ENCODE measurements at places on chromosomes 6 and 20.

- no peak for DNase-seq
Measured at GRCh38 chr6:34093206-34093605, 52.7 kb downstream of the GRM4 start.

GRCh38 chr6:106555767-106556166 lies 73.5 kb downstream of the RTN4IP1 start:
- DNase-seq = no peak

GRCh38 chr6:111685058-111685457 lies 79.4 kb upstream of the TRAF3IP2 start:
- DNase-seq = no peak

- DNase-seq = no peak
Measured at GRCh38 chr20:24164360-24164759, 175.8 kb upstream of the GGTLC1 start.

DNA sequence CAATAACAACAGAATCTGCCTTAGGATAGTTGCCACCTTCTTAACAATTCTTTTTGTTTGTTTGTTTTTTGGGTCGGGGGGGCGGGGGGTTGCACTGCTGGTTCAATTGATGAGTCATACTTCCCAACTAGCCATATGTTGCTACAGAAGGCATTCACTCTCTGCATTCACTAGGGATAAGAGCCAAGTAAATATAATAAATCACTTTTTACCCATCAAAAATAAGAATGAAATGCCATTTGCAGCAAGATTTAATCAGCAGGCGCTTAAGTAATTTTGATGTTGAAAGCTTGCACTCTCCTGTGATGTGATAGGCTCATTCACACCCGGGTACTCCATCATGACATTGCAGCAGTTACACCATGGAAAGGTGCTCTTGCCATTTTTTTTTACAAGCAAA lies 209.8 kb downstream of the HIVEP2 start:
- no peak for DNase-seq

- no peak for DNase-seq
Measured at GRCh38 chr6:136969433-136969832, 47.3 kb downstream of the SLC35D3 start.

GRCh38 chr6:388202-388903 lies 3.2 kb upstream of the IRF4 start:
- DNase-seq = peak; percentile 43

DNA sequence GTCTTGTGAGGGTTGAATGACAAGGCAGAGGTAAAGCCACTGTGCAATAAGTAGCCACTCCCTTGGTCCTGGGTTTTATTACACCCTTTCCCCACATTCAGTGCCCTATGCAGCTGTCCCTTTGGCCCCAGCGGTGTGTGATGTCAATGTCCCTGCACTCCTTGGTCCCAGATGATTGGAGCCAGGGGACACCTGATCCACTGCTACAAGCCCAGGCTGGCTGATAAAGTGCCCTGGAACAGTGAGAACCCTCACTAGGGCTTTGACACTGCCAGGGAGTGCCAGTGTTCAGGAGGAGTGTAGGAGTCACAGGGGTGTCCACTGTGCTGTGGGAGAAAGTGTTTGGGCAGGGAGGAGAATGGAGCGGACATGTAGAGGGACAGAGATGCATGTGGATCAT lies 30.4 kb downstream of the GABRR1 start:
- DNase-seq = no peak

GRCh38 chr6:10384610-10385523 lies 30.0 kb downstream of the TFAP2A start:
- DNase-seq = no peak

GRCh38 chr6:20237677-20238460 lies 25.6 kb upstream of the MBOAT1 start:
- DNase-seq = no peak

GRCh38 chr20:8952721-8953120 lies 116.2 kb upstream of the PLCB4 start:
- DNase-seq = no peak

DNA sequence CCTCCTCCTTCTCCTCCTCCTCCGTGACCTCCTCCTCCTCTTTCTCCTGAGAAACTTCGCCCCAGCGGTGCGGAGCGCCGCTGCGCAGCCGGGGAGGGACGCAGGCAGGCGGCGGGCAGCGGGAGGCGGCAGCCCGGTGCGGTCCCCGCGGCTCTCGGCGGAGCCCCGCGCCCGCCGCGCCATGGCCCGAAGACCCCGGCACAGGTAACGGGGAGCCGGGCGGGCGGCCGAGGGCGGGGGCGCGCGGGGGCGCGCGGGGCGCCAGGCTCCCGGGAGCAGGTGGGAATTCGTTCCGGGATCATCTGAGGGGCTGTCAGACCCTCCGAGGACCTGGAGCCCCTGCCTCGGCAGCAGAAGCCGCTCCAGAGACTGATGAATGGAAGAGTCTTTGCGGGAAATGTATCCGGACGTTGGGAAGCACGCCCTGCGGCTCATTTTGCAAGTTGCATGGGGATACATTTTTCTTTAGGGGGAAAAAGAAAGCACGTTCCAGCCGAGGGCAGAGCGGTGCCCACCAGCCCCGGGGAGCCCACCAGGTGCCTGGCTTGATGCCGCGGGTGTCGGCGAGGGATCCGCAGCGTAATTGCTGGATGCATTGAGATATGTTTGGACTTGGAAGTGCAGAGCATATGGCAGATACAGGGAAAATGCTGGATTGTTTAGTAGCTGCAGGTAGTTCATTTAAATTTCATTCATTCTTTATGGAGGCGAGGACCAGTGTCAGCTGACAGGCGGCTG lies 394 bp downstream of the MYB start:
- peak; percentile 59 for DNase-seq

- peak; percentile 63 for DNase-seq
Measured at GRCh38 chr20:60206259-60206658, 248.0 kb downstream of the CDH26 start.

- no peak for DNase-seq
Measured at GRCh38 chr6:17473554-17473953, 80.2 kb downstream of the CAP2 start.

GRCh38 chr20:23939641-23940040 lies 48.9 kb downstream of the GGTLC1 start:
- DNase-seq = peak; percentile 25

DNA sequence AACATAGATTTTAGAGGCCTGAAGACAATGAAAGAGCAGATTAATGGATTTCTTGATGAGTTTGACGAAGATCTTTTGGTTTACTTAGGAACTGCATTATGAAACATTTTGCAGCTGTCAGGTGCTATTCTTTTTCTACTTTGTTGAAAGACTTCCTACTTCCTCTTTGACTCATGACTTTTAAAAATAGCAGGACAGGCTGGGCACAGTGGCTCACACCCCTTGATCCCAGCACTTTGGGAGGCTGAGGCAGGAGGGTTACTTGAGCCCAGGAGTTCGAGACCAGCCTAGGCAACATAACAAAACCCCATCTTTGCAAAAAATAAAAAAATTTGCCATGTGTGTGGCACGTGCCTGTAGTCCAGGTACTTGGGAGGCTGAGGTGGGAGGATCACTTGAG lies 52.0 kb downstream of the ITCH start:
- DNase-seq = peak; percentile 85

DNA sequence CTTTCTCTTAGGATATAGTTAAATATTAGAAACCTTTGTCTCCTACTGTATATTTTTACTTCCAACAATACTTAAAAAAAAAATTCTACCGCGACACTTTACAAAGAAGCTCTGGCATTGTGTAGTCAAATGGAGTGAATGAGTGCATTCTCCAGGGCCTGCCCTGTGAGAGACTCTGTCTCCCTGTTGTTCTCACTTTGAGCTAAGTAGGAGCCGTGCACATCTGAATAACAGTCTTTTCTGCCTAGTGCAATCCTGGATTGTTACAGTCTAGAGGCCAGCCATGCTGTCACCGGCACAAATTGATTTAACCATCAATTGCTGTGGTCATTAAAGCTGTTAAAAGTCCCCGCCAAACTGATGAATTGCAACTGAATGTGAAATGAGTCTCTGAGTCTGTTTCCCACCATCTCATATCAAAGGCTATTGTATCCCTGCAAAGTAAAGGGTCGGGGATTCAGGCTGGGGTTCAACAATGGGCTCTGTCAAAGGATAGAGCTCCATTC lies 156.0 kb downstream of the RFPL4B start:
- DNase-seq = no peak

GRCh38 chr6:259901-260508 lies 32.3 kb upstream of the DUSP22 start:
- no peak for DNase-seq

- DNase-seq = no peak
Measured at GRCh38 chr6:144546807-144547206, 261.7 kb downstream of the UTRN start.

GRCh38 chr6:33984466-33985312 lies 161.2 kb downstream of the GRM4 start:
- no peak for DNase-seq

GRCh38 chr6:105669232-105669631 lies 266.4 kb upstream of the PREP start:
- DNase-seq = no peak

DNA sequence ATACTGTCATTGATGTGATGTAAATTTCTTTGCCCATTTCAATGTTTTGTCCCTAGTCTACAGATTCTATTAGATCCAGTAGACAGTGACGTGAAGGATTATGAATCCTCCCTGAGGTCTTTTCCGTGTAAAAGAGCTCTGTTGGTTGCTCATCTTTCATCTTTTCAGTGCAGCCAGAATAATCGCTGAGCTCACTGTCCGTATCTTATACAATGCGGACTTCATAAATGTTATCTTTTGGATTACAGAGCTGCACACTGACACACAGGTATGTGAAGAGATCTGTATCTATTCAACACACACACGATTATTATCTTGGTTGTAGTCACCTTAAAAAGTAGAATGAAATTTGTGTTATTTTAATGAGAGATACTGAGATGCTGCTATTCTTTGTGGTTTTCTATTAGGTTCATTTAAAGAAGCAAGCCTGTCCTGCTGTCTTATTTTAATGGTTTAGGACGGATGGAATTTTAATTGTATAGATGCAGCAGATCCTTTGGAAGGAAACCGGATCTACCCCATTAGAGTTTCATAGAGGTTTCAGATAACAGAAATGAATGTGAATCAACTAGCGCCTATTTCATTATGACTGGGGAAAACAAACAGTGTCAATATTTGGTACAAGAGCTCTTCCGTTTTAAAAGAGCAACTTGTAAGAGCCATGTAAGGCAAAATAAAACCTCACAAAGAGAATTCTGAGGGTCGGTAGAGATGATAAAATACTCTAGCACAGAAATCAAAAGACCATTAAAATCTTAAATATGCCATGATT lies 79.4 kb downstream of the BMP6 start:
- no peak for DNase-seq

- DNase-seq = no peak
Measured at GRCh38 chr6:85641522-85641896, 1.2 kb downstream of the SYNCRIP start.

GRCh38 chr6:99353126-99353525 lies 3.7 kb upstream of the FAXC start:
- DNase-seq = no peak

DNA sequence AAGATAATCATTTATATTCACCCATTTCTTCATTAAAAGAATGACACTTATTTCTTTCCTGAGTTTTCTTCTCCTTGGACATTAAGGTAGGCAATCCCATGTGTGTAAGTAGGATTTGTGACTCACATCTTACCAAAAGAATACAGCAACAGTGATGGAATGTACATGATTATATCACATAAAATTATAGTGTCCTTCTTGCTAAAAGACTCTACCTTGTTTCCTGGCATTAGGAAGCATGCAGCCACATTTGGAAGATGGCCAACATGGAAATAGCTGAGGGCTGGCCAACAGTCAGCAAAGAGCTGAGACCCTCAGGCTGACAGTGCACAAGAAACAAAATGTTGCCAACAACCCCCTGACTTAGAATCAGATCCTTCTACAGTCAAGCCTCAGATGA lies 327.9 kb upstream of the MARCKS start:
- DNase-seq = no peak

DNA sequence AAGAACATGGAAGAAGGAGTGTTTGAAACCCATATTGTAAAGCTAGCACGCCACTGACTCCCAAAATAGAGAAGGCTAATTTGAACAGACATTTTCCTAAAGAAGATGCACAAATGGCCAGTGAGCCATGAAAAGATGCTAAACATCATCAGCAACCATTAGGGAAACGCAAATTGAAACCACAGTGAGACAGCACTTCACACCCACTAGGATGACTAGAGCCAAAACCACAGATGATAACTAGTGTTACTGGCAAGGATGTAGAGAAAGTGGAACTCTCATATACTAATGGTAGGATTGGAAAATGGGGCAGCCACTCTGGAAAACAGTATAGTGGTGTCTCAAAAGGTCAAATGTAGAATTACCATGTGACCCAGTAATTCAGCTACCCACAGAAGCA lies 58.2 kb downstream of the BMP7 start:
- no peak for DNase-seq

DNA sequence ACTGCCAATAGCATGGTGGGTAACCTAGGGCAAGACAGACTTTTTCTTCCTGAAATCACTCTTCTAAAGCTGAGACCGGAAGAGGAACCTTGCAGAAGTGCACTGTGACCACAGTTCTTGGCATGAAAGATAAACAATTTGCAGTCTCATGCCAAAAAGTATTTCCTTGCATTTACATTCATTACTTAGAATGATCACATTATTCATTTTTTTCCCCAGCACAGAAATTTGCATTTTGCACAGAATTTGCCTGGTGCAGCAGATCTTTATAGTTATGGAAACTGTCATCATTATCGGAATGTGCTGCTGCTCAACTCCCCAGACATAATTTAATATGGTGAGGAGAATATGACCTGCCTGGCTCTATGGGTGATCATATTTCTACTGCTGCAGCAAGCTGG lies 42.2 kb upstream of the EDN3 start:
- DNase-seq = peak; percentile 80

DNA sequence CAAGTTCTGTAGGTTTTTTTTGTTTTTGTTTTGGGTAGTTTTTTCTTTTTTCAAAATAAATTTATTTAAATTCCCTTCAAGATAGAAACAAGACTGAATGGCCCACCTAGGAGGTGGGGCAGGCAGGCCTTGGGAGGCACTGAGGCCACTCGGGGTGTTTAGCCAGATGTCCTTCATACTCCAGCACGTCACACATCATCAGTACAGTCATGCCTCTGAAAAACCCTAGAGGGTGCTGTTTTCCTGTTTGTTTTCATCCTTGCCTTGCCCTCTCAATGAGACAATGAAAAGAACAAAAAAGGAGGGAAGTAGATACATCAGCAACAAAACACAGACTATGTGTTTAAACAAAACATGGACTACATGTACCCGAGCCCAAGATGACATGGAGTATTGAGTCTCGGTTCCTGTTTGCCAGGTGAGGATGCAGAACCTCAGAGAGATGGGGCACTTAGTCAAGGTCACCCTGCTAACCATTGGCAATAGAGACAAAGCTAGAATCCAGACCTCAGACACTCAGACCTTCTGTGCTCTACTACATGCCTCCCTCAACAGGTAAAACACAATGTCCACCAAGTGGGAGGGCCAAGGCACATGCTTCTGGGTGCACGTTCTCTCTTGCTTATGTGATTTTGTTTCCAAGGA lies 26.8 kb upstream of the CLIC5 start:
- DNase-seq = peak; percentile 41

DNA sequence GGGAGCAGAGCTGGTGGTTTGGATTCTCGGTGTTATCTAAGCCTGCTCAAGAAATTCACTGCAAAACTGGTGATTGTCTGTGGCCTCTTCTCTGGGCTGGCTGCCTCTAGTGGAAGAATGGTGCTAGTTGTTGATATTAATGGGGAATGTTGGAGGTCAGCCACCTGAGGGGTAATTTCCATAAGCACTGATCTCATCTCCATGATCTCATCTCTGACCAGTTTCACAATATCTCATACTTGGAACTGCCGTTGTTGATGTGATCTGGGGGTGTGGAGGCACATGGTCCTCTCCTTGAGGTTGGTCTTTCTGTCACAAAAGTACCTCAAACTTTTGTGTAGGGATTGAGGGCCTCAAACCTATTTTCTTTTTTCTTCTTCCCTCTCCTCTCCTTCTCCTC lies 102.6 kb downstream of the CD109 start:
- no peak for DNase-seq

- no peak for DNase-seq
Measured at GRCh38 chr20:43776691-43777090, 49.9 kb upstream of the GTSF1L start.
